Epithelial cell of prostate (primary cell): ENCODE measurements at places on chromosomes 2 and 18.

DNA sequence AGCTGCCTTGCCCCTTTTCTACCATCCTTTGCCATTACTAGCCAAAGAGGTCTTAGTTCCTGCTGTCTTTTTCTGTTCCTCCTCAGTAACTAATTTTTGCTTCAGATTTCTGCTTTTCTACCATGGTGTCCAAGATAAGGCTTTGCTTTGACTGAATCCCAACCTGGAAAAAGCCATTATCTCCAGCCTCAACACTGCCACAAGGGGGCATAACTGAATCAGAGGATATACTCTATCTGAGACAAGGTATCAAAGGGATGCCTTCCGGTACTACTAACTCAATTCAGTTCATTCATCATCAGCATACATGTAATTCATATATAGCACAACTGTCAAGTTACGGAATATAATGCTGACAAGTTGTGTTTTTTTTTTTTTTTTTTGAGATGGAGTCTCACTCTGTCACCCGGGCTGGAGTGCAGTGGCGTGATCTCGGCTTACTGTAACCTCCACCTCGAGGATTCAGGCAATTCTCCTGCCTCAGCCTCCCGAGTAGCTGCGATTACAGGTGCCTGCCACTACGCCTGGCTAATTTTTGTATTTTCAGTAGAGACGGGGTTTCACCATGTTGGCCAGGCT, 11.4 kb downstream of the OSGEPL1 start:
- DNase-seq: no peak

GRCh38 chr2:98426771-98427170, 17.9 kb upstream of the INPP4A start:
- no peak for DNase-seq

DNA sequence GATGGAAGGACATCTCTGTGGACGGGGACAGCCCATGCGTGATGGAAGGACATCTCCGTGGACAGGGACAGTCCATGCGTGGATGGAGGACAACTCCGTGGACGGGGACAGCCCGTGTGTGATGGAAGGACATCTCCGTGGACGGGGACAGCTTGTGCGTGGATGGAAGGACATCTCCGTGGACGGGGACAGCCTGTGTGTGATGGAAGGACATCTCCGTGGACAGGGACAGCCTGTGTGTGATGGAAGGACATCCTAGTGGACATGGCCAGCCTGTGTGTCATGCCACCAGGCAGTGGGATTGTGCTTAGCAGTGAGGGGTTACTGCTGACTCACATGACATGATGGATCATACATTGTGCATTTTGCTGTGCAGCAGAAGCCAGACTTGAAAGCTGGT, 30.0 kb upstream of the NFATC1 start:
- no peak for DNase-seq

- DNase-seq: peak; percentile 27
These were observed 21.7 kb downstream of the LBH start for GRCh38 chr2:30252723-30253701.

- DNase-seq: no peak
These were observed 24.6 kb downstream of the ITGB6 start for GRCh38 chr2:160175169-160176134.

DNA sequence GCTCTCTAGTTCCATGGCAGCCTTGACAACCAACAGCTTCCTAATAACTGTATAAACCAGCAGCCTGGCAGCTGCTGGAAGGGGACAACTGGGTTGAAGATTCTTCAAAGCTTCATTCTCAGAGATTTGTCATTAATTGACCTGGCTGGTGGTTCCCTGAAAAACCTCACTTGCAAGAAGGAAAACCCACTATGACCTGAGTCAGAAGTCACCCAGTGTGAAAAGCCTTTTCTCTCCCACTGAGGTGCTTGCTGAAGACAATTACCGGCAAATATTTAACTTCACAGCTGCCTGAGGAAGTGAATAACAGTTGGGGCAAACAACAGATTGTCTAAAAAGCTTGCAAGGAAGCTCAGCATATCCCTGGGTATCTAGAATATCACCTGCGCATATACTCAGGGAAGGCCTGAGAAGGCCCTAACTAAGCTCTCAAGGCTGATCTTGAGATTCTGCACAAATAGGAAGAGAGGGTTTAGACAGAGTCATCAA, 49.9 kb downstream of the CRACDL start:
- no peak for DNase-seq

DNA sequence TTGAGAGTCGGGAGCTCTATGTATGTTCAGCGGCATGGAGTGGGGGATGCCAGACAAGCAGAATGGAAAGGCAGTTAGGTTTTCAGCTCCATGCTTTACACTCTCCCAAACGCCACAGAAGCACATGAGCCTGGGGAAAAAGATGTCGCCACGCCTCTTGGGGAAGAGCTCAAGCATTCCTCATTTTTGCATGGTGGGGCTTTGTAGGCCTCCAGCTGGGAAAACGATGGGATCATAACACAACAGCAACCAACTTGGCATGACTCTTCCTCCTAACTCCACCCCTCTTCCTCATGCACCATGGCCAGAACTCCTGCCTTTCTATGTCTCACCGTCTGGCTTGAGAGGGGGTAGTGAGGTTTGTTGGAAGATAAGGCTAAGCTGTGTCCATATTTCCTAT, 102.6 kb downstream of the PAX3 start:
- no peak for DNase-seq

DNA sequence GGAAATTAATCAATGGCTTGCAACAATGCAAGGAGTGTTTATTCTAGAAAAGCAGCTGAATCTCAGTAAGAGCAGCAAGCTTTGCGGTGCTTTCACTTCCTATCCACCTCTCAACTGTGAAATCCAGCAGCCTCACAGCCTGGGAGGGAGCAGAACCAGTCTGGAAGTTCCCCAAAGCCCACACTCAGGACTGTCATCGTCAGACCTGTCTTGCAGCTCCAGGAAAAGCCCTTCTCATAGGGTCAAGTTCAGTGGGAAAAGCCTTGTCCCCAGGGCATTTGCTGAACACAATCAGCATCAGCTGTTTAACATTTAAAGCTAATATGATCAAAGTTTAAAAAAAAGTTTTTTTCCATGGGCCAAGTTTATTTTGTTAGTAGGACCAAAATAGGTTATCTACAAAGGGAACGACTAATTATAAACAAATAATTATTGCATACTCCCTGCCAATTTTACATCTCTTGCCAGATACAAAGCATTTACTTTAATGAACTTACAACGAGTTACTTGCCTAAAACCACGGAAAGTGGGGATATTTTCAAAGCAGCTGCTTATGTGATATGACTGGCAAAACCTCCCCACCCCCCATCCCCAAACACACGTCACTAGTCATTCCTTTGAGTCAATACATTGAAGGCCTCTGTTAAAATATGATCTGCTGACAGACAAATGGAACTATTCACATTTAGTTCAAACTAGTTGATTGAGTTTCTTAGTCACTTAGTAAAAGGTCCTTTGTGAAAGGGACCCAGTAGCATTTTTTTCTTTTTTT, 36.8 kb downstream of the PARD6G start:
- DNase-seq: peak; percentile 22

GRCh38 chr2:10094271-10094814, 14.1 kb upstream of the CYS1 start:
- no peak for DNase-seq

DNA sequence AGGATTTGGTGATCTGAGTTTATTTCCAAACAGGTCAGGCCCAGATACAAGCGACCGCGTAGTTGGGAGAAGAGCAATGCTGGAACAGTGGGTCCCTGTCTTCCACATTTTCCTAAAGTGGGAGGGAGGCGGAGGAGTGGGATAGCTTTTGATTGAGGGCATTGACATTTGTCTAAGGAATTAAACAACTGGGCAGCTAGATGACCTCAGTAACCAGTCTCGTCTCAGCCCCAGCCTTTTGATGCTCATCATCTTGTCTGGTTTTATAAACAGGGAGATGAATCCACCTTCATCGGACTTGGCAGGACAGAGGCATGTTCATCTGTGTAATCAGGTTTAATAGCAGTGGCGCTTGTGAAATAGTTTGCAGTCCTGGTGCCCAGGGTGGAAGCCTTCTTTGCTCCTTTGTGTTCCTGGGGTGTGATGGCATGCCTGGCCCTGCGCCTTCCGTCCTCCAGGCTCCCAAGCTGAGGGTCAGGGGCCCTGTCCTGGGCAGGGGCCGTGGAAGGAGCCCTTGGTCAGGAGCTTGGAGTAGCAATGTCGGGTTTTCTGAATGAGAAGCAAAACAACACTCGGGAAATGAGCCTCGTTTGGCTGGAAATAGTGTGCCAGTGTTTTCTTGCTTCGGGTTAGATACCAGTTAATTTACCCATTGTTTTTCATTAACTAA, 193.8 kb downstream of the FAM210A start:
- no peak for DNase-seq

DNA sequence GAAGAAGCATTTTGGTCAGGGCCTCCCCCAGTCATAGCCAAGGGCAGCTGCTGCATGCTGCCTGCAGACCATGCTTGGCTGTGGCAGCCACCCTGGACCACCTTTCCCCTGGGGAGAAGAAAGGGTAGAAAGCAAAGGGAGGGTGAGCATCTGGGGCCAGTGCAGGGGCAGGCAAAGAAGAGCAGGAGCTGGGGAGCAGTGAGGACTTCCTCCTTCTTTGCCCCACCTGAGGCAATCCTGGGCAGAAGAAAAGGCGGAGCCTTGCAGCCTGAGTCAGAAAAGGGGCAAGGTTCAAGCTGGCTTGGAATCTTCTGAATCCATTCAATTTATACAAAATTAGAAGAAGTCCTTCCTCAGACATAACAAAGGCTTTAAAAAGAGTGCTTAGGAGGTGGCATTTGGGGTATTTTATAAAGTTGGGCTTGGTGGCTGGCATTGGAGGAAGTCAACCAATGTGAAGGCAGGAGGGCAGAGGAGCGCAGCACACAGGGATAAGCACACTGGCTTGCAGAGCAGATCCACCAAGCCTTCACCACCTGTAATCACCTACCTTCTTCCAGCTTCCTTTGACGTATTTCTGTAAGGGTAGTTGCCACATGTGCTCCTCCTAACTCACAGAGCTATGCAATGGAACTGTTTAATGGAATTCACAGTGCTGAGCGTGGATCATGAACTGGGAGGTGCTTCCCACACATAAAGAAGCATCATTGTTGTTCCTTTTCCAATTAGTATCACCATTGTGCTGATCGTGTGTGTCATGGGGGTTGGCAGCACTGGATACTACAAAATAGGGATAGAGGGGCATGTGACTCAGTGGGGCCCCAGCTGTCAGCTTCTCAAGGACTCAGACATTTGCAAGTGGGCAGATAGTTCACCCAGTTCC, 154.4 kb upstream of the EPAS1 start:
- no peak for DNase-seq

GRCh38 chr2:110834134-110834827, 101.9 kb downstream of the ACOXL start:
- no peak for DNase-seq

DNA sequence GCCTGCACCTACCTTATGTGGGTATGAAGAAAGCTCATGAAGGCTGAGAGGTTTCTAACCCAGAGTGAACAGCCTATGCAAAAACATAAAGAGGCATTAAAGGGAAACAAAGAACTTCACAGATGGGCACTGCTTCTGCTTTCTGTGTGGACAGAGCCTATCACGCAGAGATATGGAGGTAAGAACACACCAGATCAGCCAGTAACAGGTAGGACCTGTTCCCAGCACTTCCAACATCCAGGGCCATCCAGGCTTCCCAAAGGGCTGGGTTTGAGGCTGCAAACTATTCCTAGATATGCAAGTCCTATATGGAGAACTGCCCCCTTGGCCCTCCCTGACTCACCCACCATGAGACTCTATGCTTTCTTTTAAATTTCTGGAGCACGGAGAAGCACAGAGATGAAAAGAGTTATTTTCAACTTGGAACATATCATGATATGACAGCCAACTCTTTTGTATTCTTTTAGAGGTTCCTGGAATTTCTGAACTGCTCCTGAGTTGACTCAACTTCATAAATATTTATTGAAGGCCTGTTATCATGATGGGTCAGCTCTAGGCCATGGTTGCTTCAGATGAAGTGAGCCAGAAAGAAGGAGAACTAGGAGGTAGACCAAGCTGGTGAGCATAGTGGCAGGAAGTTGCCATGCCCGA, 77.4 kb upstream of the PPP1CB start:
- DNase-seq: no peak

DNA sequence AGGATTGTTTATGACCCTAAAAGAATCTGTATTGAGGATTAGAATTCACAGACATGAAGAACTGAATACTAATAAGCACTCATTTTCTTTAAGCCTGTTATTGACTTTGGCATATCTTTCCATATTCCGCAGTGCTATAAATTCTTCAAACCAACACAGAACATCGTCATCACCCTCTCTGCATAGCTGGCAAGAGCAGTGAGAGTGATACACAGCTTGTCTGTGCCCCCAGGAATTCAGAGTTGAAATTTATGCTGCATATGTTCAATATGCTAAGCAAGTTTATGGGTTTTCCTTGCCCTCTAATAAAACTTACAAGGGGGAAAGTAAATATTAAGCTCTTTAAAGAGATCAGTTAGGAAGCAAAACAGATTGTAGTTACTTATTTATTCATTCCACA, 32.7 kb downstream of the CTLA4 start:
- no peak for DNase-seq

DNA sequence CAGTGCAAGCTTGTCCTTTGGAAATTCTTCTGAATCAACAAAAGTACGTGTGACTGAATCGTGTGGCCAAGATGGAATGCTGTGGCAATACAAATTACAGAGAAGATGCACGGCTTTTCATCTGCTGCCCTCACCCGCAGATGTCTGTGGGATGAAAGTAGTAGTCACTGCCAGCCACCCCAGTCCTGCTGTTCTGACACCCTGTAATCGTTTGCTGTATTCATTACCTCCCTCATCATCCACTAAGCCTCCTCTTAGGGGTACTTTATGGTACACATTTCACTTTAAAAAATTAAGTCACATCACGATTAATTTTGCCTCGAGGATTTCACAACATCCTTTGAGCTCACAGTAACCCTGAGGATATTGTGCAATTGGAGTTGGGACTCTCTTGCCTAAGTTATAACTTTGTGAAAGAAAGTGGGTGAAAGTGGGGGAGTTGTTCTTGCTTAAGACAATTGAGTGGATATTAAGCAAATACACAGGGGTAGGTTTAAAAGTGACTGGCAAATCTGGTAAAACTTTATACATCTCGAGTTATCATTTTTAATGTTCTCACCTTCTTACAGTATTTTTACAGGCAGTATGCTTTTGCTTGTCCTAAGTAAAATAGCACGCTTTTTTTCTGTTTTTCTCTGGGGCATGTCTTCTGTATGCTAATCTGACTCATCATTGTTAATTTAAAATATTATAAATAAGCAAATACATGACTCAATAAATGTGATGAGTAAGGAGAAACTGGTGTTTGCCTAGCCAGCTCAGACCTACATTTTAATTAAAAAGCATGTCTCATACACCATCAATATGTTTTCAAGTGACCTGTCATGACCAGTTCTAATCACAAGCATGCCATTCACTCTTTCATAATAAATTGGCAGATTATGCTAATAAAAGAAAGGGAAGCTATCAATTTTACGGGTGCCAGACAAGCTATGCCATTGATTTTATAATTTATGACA, 680.9 kb downstream of the IRS1 start:
- DNase-seq: peak; percentile 87

DNA sequence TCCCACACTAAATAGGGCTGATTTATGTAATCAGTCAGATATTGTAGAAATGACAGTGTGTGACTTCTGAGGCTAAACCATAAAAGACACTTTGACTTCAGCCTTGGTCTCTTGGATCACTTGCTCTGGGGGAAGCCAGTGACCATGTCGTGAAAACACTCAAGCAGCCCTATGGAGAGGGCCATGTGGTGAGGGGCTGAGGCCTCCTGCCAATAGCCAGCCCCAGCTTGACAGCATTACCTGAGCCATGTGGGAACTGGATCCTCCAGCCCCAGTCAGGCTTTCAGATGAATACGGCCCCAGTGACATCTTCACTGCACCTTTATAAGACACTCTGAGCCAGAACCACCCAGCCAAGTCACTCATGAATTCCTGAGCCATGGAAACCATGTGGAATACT, 20.8 kb downstream of the TNS1 start:
- DNase-seq: no peak

GRCh38 chr2:121626777-121627524, 22.3 kb downstream of the CLASP1 start:
- DNase-seq: no peak
